CD14-positive monocyte (primary cell): ENCODE measurements at places on chromosomes 16 and 17.

DNA sequence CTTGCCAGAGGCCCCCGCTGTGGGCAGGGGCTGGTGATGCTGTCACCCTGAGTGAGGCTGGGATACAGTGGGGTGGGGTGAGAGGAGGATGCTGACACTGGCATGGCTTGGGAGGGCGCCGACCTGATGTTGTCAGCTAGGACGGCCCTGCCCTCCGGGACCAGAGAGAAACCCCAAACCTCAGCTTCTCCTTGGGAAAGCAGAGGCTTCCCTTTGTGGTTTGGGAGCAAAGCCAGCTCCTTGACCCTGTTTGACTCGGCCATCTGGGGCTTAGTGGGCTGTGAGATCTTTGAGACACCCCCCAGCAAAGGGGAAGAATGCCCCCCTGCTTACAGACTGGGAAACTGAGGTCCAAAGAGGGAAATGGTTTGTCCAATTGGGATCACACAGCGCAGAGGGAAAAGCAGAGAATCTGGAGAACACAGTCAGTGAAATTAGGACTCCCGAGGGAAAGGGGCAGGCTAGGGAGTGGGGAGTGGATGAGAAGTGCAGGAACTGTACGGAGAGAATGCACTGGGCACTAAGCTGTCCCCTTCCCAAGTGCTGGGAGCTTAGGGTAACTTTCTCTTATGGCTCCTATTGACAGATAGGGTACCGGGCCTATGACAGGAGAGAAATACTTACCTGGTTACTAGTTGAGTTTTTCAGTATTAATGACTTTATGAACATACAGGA lies 40.7 kb upstream of the DLX4 start:
- DNase-seq: no peak

- DNase-seq: no peak
These were observed 18.9 kb upstream of the MAP3K14 start for GRCh38 chr17:45335721-45336120.

- DNase-seq: peak; percentile 23
These were observed 75.8 kb downstream of the MRC2 start for GRCh38 chr17:62703261-62703775.

DNA sequence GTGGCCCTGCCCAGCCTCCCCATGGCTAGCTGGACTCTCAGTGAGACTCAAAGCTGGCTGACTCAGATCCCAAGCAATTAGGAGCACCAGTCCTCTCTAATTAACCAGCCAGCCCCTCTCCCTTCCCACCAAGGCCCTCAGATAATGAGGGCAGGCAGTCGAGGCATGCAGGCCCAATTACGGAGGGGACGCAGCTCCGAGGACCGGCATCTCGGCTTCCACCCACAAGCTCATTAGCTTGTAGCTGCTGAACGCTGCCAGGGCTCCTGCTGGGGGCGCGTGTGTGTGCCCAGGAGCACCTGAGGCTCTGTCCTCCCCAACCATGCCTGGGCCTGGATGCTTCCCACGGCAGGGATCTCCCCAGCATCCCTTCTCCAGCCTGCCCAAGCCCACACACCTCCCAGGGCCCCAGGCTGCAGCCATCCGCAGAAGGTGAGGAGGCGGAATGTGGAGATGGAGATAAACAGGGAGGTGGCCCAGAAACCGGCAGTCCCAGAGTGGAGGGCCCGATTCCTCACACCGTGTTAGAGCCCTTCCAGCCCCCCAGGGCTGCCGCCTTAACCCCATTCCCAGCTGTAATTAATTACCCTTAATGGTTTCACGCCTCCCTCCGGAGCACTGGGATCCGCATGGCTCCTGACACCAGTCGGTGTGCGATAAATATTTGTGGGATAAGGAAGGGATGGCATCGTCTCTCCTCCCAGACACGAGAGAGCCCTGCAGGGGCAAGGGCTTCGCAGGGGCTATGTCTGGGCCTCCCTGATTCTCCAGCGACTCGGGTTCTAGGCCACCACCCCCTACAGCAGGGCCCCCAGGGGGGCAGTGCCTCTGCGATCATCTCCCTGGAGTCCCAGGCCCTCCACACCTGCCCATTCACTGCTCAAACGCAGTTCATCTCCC lies 42.2 kb downstream of the RPH3AL start:
- DNase-seq: no peak

GRCh38 chr16:84232060-84232459 lies 7.8 kb downstream of the KCNG4 start:
- DNase-seq: no peak

GRCh38 chr16:10466861-10467260 lies 81.0 kb downstream of the ATF7IP2 start:
- DNase-seq: no peak

DNA sequence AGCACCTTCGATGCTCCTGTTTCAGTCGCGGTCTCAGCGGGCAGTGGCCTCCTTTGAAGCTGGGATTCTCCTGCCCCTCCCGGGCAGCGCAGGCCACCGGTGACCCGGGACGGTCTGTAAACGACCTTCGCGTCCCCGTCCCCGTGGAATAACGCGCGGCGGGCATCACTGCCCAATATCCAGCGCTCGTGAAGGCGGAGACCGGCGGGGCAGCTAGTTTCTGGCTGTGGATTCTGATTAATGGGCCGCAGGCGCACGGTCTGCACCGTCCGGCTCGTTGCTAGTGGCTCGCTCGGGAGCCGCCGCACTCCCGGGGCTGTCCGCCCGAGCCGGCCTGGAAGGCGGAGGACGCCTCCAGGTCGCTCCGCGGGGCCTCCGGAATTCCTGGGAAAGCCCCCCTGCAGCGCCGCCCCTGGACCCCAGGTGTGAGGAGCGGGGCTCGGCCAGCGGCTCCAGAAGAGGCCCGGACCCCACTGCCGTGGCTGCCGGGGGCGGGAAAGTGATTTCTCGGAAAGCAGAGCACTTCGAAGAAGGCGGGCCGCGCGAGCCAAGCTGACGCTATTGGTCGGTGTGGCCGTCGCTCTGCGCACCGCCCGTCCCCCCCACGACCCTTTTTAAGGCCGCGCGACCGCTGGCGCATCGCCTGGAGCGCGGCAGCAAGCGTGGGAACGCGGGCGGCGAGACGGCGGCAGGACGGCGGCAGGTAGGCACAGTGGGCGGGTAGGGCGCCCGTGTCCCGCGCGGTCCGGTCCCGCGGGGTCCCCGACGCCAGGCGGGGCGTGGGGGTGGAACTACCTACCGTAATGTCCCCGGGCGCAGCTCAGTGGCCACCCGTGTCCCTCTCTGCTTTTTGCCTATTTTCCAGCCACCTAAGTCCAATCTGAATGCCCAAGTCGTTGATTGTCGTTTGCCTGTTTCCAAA lies at the start of gene IRF8:
IRF8 (plus strand) TSS at position 642 of the 922 bp plus-strand sequence. CDS start 3,854 bp downstream, outside the sequence.
- peak; percentile 83 for DNase-seq

GRCh38 chr16:88482630-88483391 lies 29.7 kb downstream of the ZFPM1 start:
- no peak for DNase-seq

DNA sequence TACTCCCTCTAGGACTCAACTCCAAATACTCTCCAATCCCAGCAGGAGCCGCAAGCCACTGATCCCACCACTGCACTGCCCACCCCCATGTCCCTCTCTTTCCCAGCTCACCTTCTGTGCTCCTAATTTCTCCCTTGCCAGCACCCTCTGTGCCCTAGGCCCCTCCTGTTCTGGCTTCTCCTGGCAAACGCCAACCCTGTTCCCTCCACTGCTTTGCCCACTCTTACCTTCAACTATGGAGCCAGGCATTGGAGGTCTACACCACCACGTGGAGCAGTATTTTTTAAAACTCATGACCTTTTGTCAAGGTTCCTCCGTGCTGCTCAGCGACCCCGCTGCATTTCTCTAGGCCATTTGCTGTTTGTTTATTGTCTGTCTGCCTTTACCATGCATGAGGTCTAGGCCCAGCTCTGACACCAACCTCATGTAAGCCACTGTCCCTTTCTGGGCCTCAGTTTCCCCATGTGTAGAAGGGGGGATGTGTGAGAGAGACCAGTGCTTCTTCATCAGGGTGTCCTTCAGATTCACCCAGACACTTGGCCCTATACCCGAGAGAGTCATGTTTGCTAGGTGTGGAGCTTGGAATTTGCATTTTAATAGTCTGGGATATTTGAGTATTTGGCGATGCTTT lies 4.6 kb downstream of the CCDC102A start:
- no peak for DNase-seq

DNA sequence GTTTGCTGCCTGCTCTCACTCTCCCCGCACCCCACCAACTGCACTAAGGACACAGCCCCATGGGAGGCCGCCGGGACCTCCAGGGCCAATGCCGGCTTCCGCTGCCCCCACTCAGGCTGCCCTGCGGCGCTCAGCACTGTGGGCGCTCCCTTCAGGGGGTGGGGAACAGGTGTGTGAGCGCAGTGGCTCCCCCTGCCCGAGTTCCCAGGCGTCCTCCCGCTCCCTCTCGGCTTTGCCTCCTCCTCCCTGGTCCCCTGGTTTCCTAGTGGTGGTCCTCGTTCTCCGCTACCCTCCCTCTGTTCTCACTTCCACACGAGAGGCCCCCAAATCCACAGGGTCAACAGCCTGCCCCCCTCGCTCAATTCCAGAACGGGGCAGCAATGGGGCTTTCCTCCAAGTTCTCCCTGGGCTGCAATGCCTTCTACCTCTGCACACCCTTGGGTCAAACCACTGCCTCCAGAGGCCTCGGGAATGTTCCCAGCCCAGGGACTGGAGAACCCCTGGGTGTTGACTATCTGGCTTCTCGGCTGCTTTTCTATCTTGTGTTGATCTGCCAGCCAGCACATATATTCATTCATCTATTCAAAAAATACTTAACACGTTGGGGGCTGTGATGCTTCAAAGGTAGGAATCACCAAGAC lies 9.9 kb downstream of the FOXJ1 start:
- no peak for DNase-seq

- DNase-seq: peak; percentile 78
These were observed 19.1 kb upstream of the STAC2 start for GRCh38 chr17:39244600-39245570.

DNA sequence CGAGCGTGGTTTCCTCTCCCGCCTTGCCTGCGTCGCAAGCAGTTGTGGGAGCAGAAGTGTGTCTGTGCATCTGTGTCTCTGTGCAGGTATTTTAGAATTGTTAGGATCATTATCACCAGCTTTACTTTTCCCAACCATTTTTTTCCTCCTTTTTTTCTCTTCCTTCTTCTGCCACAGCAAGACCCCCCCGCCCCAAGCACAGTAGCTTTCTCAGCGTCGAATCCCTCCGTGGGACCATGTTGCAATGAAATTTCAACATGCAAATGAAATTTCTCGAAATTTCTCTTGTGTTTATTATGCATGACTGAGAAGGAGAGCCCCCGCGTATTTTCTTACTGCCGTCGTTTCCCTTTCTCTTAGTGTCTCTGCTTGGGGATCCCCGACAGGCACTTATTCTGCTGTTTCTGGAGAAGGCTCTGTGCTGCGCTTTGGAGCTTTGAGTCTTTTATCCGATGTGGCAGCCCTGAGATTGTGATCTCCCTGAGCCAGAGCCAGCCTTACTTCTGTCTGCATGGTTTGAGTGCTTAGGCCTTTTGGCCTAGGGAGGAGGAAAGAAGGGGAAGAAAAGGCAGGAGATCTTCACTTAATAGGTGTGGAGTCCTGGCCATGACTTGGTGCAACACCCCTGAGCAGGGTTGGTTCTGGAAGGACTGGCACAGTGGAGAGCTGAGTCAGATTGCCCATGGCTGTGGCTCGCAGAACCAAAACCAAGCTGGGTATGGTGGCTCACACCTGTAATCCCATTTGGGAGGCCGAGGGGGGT lies 5.0 kb downstream of the ARMC7 start:
- DNase-seq: no peak

DNA sequence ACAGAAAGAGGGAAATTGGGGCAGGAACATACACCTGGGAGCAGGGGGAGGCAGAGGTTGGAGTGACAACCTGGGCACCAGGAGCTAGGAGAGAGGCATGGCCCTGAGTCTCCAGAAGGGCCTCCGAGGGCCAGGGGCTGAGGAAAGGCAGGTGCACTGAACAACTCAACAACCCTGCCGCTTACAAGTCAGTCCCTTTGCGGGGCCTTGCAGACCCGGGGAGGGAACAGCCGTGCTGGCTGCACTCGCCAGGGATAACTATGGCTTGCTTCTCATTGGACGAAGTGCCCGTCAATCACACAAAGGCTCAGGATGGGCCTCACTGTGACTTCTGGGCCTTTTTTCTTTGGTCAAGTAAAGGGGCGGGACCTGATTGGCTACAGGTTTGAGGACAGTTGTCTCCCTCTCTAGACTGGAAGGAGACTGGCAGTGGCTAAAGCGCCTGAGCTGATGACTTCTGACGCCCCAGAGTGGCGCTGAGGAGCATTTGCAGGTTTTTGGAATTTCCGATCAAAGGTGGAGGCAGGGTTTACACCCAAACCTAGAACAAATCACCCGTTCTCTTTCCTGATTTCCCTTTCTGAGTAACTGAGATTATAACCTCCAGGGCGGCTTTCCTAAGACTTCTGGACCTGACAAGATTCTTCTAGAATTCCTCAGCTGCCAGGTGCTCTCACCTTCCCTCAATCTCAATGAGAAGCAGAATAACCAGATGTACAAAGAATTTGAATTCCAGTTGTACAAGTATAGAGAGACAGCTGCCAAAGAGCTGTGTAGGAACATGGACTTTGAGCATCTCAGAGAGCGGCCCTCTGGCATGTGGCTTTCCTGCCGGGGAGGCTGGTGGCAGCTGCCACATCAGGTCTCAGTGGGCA lies 27.6 kb upstream of the ST6GALNAC2 start:
- DNase-seq: no peak

- DNase-seq: no peak
These were observed 12.6 kb upstream of the ADGRG1 start for GRCh38 chr16:57615813-57616212.

GRCh38 chr17:7523033-7523432 lies 25.8 kb upstream of the TNFSF12 start:
- DNase-seq: peak; percentile 52

- DNase-seq: no peak
These were observed 12.3 kb upstream of the TFAP4 start for GRCh38 chr16:4285167-4285566.

- DNase-seq: no peak
These were observed 107.6 kb downstream of the RMI2 start for GRCh38 chr16:11452746-11453389.

DNA sequence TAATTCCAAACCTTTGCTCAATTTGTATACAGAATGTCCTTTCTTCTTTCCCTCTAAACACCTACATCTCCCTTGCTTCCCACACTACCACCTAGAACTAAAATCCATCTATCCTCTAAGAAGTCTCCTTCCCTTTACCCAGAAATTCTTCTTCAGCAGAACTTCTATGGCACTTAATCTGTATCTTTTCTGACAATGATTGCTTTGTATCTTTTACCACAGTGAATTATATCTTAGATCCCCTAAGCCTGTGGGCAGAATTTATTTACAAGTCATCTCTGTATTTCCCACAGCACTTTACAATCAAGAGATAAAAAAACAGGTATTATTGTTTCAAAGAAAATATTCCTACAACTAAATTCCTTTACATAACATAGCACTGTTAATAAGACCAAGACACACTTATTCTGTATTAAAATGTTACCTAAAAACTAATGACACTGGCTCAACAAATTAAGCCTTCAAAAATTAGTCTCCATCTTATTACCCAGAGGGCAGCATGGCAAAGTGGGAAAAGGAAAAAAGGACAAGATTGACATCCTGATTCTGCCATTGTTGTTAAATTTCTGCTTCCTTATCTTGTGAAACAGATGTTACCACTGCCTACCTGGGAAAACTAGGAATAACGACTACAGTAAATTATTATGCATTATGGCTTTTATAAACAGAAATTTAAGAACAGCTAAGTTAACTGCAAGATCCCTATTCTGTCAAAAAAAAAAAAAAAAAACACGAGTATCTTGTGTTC lies 42.8 kb downstream of the KANSL1 start:
- DNase-seq: no peak
